ENCODE measurements at places on chromosomes 16 and 17. TPM values are rescaled to one million over a fixed set of nuclear protein-coding genes. Genes with fewer than 3 reads are reported as not detected.

GRCh38 chr16:27264151-27264550 is 4.4 kb downstream of the NSMCE1 start:
- H3K27me3 ChIP-seq = no peaks in the 10 kb centered on the region
- peaks cover 55% of the 10 kb centered on the region for H3K4me1 ChIP-seq
- no peak overlapping the region for H3K27ac ChIP-seq
- no peak overlapping the region for H3K4me3 ChIP-seq
- no peak for DNase-seq

- H3K27me3 ChIP-seq = peaks cover 28% of the 10 kb centered on the region
- H3K4me3 ChIP-seq = no peak overlapping the region
- no peaks in the 10 kb centered on the region for H3K4me1 ChIP-seq
- DNase-seq = no peak
- H3K27ac ChIP-seq = no peak overlapping the region
Observed at GRCh38 chr16:85166281-85166680, 54.0 kb upstream of the CIBAR2 start.

DNA sequence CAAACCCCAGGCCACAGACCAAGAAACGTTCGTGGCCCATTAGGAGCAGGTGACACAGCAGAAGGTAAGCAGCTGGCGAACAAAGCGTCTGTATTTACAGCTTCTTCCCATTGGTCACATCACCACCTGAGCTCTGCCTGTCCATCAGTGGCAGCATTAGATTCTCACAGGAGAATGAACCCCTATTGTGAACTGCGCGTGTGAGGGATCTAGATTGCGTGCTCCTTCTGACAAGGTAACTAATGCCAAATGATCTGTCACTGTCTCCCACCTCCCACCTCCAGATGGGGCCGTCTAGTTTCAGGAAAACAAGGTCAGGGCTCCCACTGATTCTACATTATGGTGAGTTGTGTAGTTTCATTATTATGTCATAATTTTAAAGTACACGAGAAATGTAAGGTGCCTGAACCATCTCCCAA is 186.3 kb downstream of the CPPED1 start:
- DNase-seq = peak; percentile 68
- H3K4me1 ChIP-seq = peaks cover 43% of the 10 kb centered on the region
- peak overlapping the region; percentile 52 for H3K27ac ChIP-seq
- H3K36me3 ChIP-seq = peaks cover 2% of the 10 kb centered on the region
- peaks cover 12% of the 10 kb centered on the region for H3K27me3 ChIP-seq

DNA sequence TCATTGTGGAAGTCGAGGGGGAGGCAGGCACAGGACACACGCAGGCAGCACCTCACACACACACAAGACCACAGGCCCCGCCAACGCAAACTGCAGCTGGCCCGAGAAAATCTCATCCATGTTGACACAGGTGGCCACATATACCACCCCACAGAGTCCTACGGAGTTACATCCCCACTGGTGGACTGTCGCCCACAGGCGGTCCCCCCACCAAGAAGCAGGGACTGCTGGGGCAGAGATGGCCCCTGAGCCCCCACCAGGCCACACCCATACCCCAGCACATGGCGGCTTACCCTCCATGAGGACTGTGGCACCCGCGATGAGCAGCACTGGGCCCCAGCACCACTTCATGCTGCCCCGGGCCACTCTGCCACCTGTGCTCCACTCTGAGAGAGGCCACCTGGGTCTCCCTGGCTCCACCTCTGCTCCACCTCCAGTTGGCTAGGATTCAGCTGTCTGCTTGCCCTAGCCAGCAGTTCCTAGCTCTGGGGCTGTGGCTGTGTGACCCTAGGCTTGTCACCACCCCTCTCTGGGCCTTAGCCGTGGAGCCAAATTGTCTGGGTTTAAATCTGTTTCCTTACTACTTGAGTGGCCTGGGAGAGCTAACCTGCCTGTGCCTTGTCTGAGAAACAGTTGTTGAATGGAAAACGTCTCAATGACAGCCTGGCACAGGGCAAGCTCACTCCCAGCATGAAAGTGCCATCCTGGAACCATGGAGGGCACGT is at the start of gene PRSS53:
TSS of gene PRSS53 (minus strand) at position 485 of the 725 bp plus-strand sequence. CDS start at position 351, 134 bp downstream.
- DNase-seq = no peak
- H3K27ac ChIP-seq = no peak within 1 kb of the TSS
- H3K4me3 ChIP-seq = no peak within 1 kb of the TSS
- peaks cover 11% of the 10 kb centered on the region for H3K36me3 ChIP-seq

GRCh38 chr16:86363836-86364618 is 146.3 kb upstream of the FOXF1 start:
- no peak for DNase-seq
- H3K27ac ChIP-seq = no peak overlapping the region
- no peaks in the 10 kb centered on the region for H3K4me1 ChIP-seq
- H3K36me3 ChIP-seq = no peaks in the 10 kb centered on the region
- no peak overlapping the region for H3K4me3 ChIP-seq

The RPGRIP1L gene
- 6.2 TPM for total RNA-seq

GRCh38 chr16:3059723-3060242 is 5.7 kb upstream of the IL32 start:
- no peaks in the 10 kb centered on the region for H3K27me3 ChIP-seq
- H3K36me3 ChIP-seq = peaks cover 16% of the 10 kb centered on the region
- H3K27ac ChIP-seq = peak overlapping the region; percentile 95
- H3K4me1 ChIP-seq = peaks cover 69% of the 10 kb centered on the region
- peak overlapping the region; percentile 79 for H3K4me3 ChIP-seq

GRCh38 chr16:80932708-80933095 is 74.0 kb downstream of the CMC2 start:
- H3K4me1 ChIP-seq = peaks cover 4% of the 10 kb centered on the region
- DNase-seq = no peak

DNA sequence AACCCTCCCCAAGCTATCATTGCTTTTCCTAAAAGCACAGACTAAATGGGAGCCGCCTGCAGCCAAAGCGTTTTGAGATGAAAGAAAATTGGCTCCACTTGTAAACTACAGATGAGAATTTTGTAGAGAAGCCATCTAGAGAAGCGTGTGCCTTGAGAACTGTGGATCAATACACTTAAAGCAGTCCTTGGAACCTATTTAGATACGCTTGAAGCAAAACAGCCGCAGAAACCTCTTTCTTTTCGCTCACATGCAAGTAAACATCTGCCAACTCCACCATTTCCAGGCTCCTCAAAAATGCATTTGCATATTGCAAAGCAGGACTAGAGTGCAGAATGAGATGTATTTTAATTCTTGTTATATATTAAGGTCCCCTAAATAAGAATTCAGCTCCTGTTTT is 13.1 kb downstream of the KIAA0513 start:
- no peak overlapping the region for H3K27ac ChIP-seq
- H3K36me3 ChIP-seq = peaks cover 3% of the 10 kb centered on the region

The TBX4 gene
- total RNA-seq = not detected

DNA sequence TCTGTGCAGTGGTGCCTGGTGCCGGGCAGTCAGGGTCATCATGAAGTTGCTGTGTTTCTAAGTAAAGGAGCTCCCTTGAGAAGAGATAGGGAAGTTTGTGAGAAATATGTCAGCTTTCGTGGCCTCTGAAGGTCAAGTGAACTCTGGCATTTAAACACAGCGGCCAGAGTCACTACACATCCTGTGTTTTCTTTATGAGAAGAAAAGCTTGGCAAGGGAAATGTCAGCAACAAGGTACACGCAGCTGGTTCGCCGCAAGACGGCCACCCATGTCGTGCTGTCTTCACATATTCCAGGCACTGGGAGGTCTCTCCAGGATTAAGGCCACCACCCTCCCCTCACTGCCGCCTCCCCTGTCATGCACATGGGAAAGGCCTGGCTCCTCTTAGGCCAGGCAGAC is 33.2 kb upstream of the PEMT start:
- no peak overlapping the region for H3K27ac ChIP-seq
- no peak for DNase-seq
- no peak overlapping the region for H3K4me3 ChIP-seq
- H3K36me3 ChIP-seq = no peaks in the 10 kb centered on the region

- no peak overlapping the region for H3K27ac ChIP-seq
- DNase-seq = no peak
- H3K4me3 ChIP-seq = no peak overlapping the region
Observed at GRCh38 chr17:15453782-15454181, 13.6 kb downstream of the CDRT4 start.

DNA sequence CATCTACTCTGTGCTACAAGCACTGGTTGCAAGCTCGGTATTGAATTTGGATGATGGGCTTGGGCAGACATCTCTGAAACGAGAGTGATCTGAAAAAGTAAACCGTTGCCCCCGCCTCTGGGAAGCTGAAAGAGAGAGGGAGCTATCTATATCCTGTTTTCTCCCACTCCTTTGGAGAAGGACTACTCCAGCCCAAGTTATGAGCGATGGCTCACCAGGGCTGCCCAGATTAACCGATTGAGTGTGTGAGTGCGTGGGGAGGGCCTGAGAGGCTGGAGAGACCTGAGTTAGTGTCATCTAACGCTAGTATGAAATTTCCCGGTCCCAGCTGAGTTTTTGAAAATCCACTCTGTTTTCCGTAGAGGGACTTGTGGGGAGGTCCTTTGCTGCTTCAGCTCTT is 11.5 kb downstream of the MGAT5B start:
- H3K4me3 ChIP-seq = no peak overlapping the region
- peaks cover 5% of the 10 kb centered on the region for H3K36me3 ChIP-seq
- H3K4me1 ChIP-seq = no peaks in the 10 kb centered on the region
- no peak overlapping the region for H3K27ac ChIP-seq

The POLDIP2 gene
- 73.8 TPM for total RNA-seq

- H3K4me3 ChIP-seq = no peak overlapping the region
- H3K27ac ChIP-seq = no peak overlapping the region
- peaks cover 4% of the 10 kb centered on the region for H3K36me3 ChIP-seq
- H3K27me3 ChIP-seq = no peaks in the 10 kb centered on the region
Observed at GRCh38 chr17:4810696-4811290, 3.8 kb downstream of the PLD2 start.

DNA sequence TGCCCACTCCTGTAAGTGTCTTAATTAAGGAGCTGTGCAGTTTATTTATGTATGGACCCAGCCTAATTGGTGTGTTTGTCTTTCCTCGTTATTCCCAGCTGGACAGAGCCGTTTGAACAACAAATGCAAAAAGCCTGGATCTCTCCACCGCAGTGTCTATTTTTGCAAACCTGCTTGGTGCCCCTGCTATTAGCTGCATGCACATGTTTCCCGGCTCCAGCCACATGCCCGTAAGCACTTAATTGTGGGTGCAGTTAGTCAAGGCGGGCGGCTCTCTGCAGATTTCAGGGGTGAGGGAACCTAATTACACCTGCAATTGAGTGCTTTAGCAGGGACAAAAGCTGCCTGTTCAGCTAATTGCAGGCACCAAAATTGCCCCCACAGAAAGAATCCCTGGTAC is 74.0 kb upstream of the GSE1 start:
- no peaks in the 10 kb centered on the region for H3K4me1 ChIP-seq
- H3K27ac ChIP-seq = no peak overlapping the region
- H3K27me3 ChIP-seq = no peaks in the 10 kb centered on the region
- no peaks in the 10 kb centered on the region for H3K36me3 ChIP-seq
- DNase-seq = no peak

DNA sequence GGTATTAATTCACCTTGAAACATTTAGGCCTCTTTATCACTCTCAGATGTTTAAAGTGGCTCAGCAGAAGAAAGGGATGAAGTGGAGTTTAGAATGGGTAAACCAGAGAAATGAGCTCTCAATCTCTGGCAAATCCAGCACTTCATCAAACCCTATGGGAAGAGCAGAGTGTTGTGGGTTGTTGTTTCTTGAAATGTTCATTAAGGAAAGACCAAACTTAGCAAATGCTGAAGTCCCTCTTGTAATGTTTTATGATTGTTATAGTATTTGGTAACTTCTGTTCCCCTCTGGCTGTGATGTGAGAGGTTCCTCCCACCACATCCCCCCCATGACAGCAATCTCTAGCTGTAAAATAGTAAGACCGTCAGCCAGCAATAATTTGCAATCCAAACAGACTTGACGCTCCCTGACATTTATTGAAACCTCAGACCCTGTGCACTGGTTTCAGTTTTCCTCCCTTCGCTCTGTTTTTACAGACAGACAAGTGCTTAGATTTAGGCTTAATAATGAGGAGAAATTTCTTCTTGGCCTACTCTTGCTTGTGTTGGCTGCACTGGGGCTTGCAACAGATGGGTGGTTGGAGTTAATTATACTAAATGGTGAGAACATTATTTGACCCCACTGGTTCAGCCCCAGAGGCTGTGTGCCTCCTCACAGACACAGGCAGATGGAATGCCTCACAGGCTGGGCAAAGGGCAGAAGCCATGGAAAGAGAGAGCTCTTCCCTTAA is 609.4 kb upstream of the SOX9 start:
- H3K27me3 ChIP-seq = no peaks in the 10 kb centered on the region
- H3K36me3 ChIP-seq = no peaks in the 10 kb centered on the region
- H3K27ac ChIP-seq = no peak overlapping the region
- H3K4me3 ChIP-seq = no peak overlapping the region

The TMEM238L gene
- total RNA-seq = not detected

The CCDC200 gene
- not detected for total RNA-seq

DNA sequence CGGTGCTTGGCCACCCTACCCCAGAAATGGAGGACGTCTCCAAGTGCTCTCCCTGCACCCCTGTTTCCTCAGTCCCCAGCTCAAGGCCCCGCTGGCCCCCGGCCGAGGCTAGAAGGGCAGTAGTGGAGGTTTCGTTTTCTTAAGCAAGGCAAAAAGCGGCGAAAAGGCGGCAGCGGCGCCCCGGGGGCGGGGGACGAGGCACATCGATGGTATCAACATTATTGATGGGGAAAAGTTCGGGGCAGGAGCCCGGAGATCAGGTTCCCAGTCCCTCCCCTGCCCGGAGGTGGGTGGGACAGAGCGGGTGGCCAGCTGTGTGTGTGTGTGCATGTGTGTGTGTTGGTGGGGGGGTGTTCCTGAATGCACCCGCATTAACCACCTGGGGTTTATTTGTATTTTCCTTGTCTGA is 4.1 kb upstream of the SALL1 start:
- peaks cover 58% of the 10 kb centered on the region for H3K27me3 ChIP-seq
- peaks cover 10% of the 10 kb centered on the region for H3K4me1 ChIP-seq
- no peak overlapping the region for H3K27ac ChIP-seq
- H3K36me3 ChIP-seq = peaks cover 4% of the 10 kb centered on the region
- no peak overlapping the region for H3K4me3 ChIP-seq

The SPIRE2 gene
- 0.63 TPM for total RNA-seq

- no peak overlapping the region for H3K4me3 ChIP-seq
- H3K27me3 ChIP-seq = peaks cover 7% of the 10 kb centered on the region
- H3K27ac ChIP-seq = no peak overlapping the region
Observed at GRCh38 chr17:43857141-43857540, 10.2 kb downstream of the CD300LG start.

DNA sequence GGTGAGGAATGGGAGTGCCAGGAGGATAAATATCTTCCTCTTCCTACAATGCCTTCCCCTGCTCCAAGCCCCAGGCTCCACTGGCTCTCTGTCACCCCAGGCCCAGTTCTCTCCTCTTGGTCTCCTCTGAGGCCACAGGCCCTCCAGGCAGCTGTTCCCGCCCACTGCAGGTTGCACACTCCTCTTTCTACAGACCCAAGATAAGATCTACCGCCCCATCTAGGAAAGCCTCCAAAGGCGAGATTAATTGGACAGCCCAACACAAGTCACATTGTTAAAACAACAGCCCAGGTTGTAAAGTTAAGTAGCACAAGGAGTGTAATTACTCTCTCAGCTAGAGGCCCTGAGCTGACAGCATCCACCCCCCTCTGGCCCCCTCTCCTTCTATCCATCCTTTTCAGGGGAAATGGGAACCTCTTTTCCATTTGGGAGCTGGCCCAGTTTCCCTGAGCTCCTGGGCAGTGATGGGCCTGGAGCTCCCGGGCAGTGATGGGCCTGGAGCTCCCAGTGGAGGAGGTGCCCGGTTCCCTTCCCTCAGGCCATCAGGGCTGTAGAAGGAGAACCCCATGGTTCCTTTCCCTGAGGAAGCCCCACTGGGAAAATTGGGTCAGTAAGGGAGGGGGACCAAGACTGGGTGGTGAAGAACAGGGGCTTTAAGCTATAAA is 7.3 kb downstream of the DLX4 start:
- peaks cover 61% of the 10 kb centered on the region for H3K27me3 ChIP-seq
- H3K36me3 ChIP-seq = no peaks in the 10 kb centered on the region
- peaks cover 8% of the 10 kb centered on the region for H3K4me1 ChIP-seq
- no peak overlapping the region for H3K4me3 ChIP-seq
- DNase-seq = no peak

The DPEP1 gene
- total RNA-seq = not detected
